ENCODE measurements at places on chromosomes 12 and 14.
A peak's percentile ranks its signal among the peaks of the same experiment; 100 is the strongest.

DNA sequence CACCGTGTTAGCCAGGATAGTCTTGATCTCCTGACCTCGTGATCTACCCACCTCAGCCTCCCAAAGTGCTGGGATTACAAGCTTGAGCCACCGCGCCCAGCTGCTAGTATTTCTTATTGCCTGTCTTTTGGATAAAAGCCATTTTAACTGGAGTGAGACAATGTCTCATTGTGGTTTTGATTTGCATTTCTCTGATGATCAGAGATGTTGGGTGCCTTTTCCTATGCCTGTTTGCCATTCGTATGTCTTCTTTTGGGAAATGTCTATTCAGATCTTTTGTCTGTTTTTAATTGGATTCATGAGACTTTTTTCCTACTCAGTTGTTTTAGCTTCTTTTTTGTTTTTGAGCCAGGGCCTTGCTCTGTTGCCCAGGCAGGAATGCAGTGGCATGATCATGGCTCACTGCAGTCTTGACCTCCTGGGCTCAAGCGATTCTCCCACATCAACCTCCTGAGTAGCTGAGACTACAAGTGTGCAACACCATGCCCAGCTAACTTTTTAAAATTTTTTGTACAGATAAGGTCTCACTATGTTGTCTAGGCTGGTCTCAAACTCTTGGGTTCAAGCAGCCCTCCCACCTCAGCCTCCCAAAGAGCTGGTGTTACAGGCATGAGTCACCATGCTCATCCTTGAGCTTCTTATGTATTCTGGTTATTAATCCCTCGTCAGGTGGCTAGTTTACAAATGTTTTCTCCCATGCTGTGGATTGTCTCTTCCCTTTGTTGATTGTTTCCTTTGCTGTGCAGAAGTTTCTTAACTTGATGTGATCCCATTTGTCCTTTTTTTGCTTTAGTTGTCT lies 65.9 kb downstream of the ACACB start:
- no peak for DNase-seq

- DNase-seq, result no peak
Observed at GRCh38 chr12:57429473-57430111, 1.3 kb downstream of the R3HDM2 start.

- no peak for DNase-seq
Observed at GRCh38 chr14:79543967-79544697, 667.2 kb downstream of the DIO2 start.

- DNase-seq, result no peak
Observed at GRCh38 chr12:106527356-106527755, 55.4 kb upstream of the RFX4 start.

GRCh38 chr12:117142094-117142493 lies 42.9 kb upstream of the TESC start:
- DNase-seq, result no peak

GRCh38 chr14:95513291-95513690 lies 3.2 kb downstream of the SYNE3 start:
- no peak for DNase-seq

GRCh38 chr14:104195878-104196277 lies 57.5 kb downstream of the KIF26A start:
- no peak for DNase-seq

GRCh38 chr12:101051901-101052550 lies 158.0 kb downstream of the SLC5A8 start:
- DNase-seq, result peak; percentile 9

GRCh38 chr12:110689281-110690126 lies 589 bp upstream of the HVCN1 start:
- peak; percentile 48 for DNase-seq

Data from 8988T (cell line).